ENCODE measurements at places on chromosomes 2 and 18.

DNA sequence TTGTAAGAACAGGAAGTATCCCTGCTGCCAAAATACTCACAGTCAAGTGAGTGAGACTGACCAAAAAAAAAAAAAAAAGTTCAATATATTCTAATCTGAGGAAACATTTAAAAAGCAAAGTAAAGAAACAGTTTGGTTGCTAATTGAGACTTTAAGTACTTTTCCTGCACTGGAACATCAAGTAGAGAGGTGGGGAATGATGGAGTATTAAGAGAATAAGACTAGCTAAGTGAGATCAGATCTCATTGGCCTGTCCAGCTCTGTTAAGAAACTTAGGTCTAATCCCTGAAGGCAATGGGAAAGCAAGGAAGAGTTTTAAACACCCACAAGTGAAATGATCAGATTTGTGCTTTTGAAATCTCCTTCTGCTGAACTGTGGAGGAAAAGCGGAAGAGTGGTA lies 27.8 kb upstream of the MAP4K3 start:
- DNase-seq = no peak

DNA sequence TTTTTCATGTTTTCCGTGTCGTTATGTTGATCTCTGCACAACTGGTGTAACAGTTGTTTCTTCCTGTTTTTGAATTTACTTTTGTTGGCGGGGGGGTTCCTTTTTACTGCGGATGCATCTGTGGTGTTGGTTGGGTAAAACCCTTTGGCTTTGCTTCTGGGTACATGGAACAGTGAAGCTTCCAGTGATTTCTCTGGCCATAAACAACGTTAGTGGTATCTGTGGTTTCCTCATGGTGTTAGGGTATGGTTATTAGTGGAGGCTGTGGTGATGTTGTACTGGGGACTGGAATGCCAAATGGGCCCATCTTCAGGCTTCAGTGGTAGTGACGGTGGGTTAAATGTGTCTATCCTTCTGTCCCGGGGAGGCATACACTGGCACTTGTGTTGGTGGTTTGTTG lies 285.4 kb upstream of the ZNF804A start:
- no peak for DNase-seq

GRCh38 chr2:110166266-110166665 lies 38.5 kb downstream of the NPHP1 start:
- DNase-seq = no peak

DNA sequence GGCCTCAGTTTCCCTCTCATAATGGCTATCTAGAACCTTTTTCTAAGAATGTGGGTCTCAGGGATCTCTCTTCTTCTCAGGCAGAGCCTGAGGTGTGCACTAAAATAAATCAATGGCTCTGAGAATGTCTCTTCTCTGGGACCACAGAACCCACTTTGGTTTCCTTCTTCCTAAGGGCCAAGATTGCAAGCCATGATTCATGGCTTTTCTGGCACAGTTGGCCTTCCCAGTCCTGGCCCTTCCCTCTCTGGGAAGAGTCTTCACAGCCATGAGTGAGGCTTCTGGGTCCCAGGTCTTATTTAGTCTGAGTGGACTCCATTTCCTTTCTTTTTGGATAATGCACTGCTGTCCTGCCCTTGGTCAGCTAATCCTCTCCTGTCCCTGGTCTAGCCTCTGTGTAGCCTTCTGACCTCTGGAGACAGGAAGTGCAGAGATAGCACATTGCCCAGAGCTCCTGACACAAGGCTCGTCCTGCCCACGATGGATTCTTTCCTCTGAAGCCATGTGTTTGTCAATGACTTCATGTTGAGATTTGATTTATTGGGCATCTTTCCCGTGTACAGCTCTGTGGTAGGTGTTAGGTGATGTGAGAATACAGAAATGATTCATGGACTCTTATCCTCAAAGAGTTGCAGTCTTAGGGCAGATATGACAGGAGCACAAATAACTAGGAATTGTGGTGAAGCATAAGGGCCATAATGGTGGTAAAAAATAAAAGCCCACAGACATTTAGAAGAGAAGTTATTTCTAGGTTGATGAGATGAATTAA lies 245.0 kb downstream of the CLIP4 start:
- DNase-seq = no peak

DNA sequence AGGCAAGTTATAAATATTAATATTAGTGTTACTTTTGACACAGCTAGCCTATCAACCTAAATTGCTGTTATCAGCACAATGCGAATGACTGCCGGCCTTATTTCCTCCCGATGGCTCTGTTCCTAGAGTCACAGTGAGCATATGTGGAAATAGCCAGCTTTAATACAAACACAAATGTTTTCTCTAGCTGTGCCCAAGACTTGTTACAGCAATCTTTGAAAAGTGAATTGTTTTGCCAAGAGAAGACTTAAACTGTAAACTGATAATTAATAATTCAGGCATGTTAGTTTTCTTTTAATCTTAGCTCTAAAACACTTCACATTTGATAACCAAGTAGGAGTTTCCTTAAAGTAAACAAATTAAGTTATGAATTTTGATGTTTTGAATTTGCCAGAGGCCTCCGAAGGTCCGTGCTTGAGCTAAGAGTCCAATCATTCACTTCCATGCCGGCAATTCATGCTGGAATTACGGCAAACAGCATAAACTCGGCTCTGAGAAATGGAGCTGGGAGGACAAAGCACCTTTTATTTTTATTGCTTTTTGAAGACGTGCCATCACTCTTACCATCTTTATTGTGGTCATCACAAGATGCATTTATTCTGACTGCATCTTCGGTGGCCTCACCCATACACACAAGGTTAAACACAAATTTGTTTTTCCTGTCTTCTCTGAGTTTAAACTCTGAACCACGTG lies 184.5 kb upstream of the CWC22 start:
- no peak for DNase-seq

DNA sequence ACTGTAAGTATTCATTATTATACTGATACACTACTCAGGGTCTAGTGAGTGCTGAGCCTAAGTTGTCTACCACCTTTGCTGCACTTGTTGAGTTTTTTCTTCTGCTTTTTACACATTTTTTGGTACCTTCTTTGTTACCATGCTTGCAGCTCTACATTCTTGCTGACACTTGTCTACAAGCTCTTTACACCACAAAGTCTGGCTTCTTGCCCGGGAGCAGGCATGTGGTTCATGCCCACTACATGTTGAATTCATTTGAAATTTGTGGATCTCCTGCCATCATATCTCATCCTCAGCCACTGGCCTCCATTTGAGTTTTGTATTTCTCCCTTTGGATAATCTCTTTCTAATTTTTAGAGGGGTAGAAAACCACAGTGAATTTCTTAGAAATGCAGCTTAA lies 29.9 kb downstream of the IL18R1 start:
- DNase-seq = no peak

DNA sequence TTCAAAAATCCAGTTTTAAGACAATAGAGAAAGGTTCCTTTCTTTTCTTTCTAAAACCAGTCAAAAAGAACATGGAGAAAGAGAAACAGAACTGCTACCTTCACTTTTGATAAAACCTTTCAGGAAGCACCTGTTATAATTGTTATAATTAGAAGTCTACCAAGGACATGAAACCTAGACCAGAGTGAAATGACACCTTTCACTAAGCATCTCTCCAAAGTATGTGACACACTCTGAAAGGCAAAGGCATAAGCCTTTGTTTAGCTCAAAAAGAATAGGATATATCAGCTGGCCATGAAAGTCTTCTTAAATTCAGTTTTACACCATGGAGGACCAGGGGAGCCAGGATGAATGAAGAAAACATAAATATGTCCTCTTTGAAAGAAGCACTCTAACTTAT lies 18.8 kb upstream of the RBM45 start:
- DNase-seq = no peak

- DNase-seq = no peak
These were observed 695.3 kb upstream of the REG3G start for GRCh38 chr2:78330193-78330592.

GRCh38 chr2:239049421-239050251 lies 201.8 kb downstream of the TWIST2 start:
- no peak for DNase-seq

GRCh38 chr18:25467226-25467987 lies 115.4 kb upstream of the ZNF521 start:
- DNase-seq = no peak
